ENCODE measurements at places on chromosomes 12 and 14. TPM values are rescaled to one million over a fixed set of nuclear protein-coding genes. Genes with fewer than 3 reads are reported as not detected.

- peak; percentile 83 for DNase-seq
Observed at GRCh38 chr12:49827401-49828099, 663 bp downstream of the NCKAP5L start.

GRCh38 chr12:62784576-62784975 is 150.4 kb downstream of the PPM1H start:
- no peak for DNase-seq

GRCh38 chr14:60064491-60065072 is 27.1 kb upstream of the PCNX4 start:
- DNase-seq, result no peak

TEAD4 gene
- total RNA-seq, result 97.8 TPM

GUCY2C gene
- total RNA-seq, result 4.4 TPM

PNN gene
- total RNA-seq, result 98.5 TPM

- DNase-seq, result no peak
Observed at GRCh38 chr12:73308079-73308478, 1035.9 kb downstream of the TRHDE start.

DNA sequence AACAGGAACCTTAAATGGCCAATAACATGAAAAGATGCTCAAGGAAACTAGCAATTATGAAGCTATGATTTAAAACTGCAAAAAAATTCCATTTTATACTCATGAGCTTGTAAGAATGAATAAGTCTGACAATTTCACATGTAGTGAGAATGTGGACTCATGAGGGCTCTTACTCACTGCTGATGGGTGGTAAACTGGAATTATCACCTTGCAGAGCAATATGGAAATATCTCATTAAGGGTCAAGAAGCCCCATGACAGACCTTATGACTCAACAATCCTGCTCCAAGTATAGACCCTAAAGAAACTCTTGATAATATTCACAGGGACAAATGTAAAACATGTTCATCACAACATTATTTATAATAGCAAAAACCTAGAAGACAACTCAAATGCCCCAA is 23.5 kb upstream of the SMAGP start:
- DNase-seq, result no peak

DNA sequence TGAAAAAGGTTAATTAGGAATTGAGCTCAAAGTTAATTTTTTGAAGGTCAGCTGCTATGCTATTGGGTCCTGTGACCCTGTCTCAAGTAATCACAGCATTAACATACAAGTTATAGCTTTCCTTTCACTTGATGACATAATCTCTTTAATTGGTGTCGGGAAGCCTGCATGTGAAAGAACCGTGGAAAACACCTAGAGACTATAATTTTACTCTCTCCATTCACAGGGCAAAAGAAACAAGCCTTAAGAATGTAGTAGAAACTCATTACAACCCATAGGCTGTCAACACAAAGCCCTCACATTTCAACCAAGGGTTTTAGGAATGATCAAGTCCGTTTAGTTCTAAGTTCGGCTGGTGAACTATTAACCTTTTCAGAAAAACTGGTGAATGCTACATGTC is 104.4 kb downstream of the PPM1A start:
- no peak for DNase-seq

- no peak for DNase-seq
Observed at GRCh38 chr12:107318806-107319532, 225.6 kb upstream of the CRY1 start.

GRCh38 chr14:67508956-67509355 is 20.4 kb upstream of the TMEM229B start:
- no peak for DNase-seq

SERPINA12 gene
- not detected for total RNA-seq

BCL11B gene
- 0.05 TPM for total RNA-seq

PPFIA2 gene
- not detected for total RNA-seq

DNA sequence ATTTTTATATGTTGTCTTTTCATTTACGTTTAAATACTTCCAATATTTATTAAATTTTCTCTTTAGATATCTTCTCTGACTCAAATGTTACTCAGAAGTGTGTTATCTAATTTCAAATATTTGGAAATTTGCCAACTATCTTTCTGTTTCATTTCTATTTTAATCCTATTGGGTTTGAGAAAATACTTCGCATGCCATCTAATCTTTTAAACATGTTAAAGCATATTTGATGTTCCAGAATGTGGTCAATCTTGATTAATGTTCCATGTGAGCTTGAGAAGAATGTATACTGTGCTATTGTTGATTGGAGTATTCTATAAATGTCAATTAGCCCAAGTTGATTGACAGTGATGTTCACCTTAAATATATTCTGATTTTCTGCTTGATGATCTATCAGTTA is 11.9 kb upstream of the DCN start:
- DNase-seq, result no peak

GRCh38 chr12:96404696-96405095 is 4.5 kb upstream of the CDK17 start:
- no peak for DNase-seq

DNA sequence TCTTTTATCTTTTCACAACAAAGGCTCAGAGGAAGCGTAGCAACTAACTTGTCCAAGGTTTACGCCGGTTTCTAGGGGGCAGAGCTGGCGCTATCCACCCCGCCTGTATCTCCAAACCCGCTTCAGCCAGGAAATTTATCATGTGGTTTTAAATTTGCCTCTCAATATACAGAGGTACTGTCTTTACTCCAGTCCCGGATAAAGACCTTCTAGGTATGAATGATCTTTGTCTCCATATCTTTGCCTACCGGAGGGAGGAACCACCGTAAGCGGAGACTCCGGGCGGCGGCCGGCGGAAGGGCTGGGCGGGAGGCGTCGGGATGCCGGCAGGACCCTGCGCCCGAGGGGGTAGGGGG is 693 bp upstream of the RIMKLB start:
- peak; percentile 41 for DNase-seq

FAM186B gene
- 1.4 TPM for total RNA-seq

GRCh38 chr12:2753536-2753935 is 41.2 kb upstream of the FKBP4 start:
- DNase-seq, result no peak

GRCh38 chr12:67980391-67980790 is 8.9 kb upstream of the IFNG-AS1 start:
- no peak for DNase-seq

IRAK3 gene
- total RNA-seq, result not detected

GRCh38 chr12:56601503-56601902 is 28.6 kb downstream of the BAZ2A start:
- peak; percentile 53 for DNase-seq

CLEC4D gene
- not detected for total RNA-seq

OR4K13 gene
- not detected for total RNA-seq

INHBC gene
- total RNA-seq, result not detected

CCDC184 gene
- 1.00 TPM for total RNA-seq

CCDC177 gene
- total RNA-seq, result 0.82 TPM

- DNase-seq, result no peak
Observed at GRCh38 chr12:75790219-75790618, 241.4 kb downstream of the PHLDA1 start.

FITM1 gene
- total RNA-seq, result 0.39 TPM

VRK1 gene
- total RNA-seq, result 35.3 TPM

DNA sequence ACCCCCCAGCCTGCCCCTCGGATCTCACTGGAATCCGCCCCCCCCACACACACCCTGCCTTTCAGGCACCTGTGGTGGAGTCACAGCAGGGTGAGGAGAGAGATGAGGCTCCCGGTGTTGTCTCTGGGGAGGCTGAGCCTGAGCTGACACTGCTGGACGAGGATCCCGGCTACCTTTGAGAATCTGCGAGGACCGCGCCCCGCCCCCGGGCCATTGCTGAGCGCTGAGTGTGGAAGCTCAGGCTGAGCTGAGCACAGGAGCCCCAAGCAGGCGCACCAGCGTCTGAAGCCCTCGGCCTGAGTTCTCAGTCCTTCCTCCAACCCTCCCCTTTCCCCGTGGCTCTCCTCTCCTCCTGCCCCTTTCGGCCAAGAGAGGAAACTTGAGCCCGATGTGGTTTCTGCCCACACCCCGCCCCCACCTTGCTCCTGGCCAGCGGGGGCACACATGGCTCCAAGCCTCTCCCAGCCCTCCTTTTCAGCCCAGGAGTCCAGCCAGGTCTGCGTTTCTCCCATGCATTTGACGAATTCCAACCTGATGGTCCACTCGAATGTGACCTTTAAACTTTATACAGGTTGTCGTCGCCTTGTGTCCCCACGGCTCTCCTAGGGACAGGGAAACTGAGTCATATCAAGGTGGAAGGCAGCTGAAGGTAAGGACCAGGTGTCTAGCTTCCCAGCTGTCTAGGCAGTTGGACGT is at the start of gene NFE2:
Gene NFE2 (minus strand): TSS at position 284 of the 696 bp plus-strand sequence. CDS start 5,767 bp downstream, outside the sequence.
- peak; percentile 91 for DNase-seq

DNA sequence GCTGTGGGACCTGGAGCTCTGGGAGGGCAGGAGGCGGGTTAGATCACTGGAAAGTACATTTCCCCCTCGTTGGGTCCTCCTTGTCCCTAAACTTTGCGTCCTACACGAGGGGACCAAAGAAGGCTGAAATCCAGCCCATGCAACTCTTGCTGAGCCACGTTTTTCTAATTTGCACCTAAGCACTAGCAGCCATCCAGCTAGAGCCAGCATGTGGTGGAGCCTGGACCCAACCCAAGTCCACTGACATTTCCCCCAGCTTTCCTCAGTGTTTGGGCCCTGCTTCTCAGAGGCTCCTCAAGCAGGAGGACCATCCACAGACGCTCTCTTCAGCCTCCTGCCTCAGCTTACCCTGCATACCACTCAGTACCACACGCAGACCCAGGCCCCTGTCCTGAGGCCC is 49.7 kb downstream of the TSPAN11 start:
- no peak for DNase-seq

- no peak for DNase-seq
Observed at GRCh38 chr14:101369194-101369915, 191.9 kb upstream of the DIO3 start.

GRCh38 chr12:46944771-46945170 is 119.0 kb upstream of the SLC38A4 start:
- no peak for DNase-seq

CHGA gene
- total RNA-seq, result not detected

- DNase-seq, result no peak
Observed at GRCh38 chr12:18391151-18391550, 129.8 kb downstream of the PIK3C2G start.

GRCh38 chr14:67710209-67710608 is 8.5 kb downstream of the RDH12 start:
- DNase-seq, result no peak

- peak; percentile 74 for DNase-seq
Observed at GRCh38 chr14:20631880-20632389, 9.6 kb downstream of the OR6S1 start.

DNA sequence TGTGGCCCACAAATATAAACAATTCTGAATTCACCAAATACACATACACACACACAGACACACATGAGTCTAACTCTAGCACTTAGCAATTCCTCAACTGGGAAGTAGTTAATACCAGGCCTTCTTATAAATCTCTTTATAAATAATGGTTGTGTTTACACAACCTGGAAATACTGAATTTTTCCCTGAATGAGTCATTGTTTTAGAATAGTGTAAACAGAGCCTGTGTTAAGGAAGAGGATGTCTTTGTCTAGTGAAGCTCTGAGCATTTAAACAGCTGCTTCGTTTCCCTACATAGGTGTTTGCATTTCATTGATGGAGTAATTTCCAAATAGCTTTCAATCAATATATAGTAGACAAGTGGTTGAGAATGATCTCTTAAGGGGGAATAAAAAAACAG is 218.8 kb downstream of the BTG1 start:
- no peak for DNase-seq

SLC17A8 gene
- total RNA-seq, result not detected

DNA sequence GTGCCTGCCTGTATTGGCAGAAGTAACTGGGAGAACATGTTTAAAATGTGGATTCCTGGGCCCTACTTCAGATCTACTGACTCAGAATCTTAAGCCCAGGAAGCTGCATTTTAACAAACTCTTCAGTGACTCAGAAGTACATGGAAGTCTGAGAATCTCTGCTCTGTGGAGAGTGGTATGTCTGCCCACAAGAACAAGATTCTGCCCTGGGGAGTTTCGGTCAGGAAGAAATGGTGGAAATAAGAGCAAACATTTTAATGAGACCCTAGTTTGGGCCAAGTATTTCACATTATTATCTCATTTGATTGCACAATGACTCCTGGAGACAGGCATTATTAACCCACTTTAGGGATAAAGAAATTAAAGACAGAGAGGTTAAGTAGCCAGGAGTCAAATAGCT is 8.2 kb downstream of the ALDH1L2 start:
- no peak for DNase-seq

DNA sequence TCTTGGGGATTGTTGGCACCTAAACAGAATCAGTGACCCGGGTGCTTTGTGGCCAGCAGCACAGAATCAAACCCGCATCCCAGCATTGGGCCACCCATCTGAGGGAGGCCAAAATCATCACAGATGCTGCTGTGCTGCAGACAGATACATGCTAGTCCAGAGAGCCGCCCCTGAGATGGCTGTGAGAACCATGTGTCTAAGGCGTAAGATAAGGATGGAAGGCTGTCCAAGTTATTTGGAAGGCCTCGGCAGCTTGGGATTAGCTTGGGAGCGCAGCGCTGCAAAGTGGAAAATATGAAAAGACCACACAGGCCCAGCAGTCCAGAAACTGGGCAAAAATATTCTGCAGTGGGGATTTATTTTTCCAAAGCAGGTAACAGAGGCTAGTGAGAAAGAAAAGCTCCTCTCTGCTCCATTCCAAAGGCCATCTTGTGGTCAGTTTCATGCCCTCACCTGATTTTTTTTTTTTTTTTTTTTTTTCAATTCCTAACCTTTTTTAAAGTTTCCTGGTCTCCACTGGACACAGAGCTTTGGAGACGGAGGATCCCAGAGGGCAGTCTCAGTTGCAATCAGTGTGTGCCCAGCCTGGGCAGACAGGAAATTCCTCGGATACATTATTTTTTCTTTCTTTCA is 178.9 kb upstream of the BCL2L14 start:
- DNase-seq, result no peak

DNA sequence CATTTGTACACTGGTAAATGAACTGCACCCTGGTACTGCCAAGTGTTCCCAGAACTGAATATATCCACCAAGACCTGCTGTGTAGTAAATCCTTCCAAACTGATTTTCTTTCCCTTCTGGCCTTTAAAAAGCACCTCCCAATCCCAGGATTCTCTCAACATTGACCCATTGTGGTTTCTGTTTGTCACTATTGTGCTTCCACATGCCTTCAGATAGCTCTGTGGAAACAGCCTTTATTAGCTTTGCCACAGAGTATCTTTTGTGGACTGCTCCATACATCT is 949 bp upstream of the KIF21A start:
- DNase-seq, result no peak

GRCh38 chr12:123037791-123038190 is 57.3 kb downstream of the ARL6IP4 start:
- no peak for DNase-seq

- peak; percentile 56 for DNase-seq
Observed at GRCh38 chr12:7190268-7191055, 976 bp downstream of the PEX5 start.

- no peak for DNase-seq
Observed at GRCh38 chr14:78202163-78202562, 32.0 kb downstream of the NRXN3 start.

GRCh38 chr14:101426466-101426865 is 134.8 kb upstream of the DIO3 start:
- no peak for DNase-seq

TMEM63C gene
- 1.3 TPM for total RNA-seq
